Stimulated activated CD4-positive, alpha-beta T cell treated with anti-CD3 and anti-CD28 coated beads, Interleukin-4, amount 100 ng/mL, for 4 hours (primary cell): ENCODE measurements at places on chromosomes 1 and 21.
A peak's percentile ranks its signal among the peaks of the same experiment; 100 is the strongest.

GRCh38 chr1:78094639-78095038, 48.9 kb downstream of the GIPC2 start:
- DNase-seq, result no peak

DNA sequence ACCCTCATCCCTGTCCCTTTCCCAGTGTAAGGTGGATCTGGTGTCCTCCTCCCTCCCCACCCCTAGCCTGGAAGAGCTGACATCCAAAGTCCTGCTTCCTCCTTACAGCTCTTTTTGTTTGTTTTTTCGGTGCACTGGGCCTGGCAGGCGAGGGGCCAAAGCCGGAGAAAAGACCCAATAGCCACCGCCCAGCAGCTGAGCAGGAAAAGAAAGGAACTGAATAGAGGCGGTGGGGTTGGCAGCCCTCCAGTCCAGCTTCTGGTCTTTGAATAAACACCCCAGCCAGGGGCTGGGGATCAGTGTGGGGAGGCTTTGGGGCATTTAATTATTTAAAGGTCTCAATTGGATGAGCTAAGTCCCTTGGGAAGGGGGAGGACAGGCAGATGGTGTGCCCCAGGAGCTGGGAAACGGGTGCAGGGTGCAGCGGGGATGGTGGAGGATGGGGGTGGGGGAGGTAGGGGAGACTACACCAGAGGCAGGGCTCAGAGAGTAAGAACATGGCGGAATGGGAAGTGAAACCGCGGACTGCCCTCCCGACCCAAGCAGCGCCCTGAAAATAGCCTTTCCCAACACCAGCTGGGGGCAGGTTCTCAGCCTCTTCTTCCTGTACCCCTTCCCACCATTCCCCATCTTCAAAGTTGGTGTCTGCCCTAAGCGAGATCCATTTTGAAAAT, 20.2 kb downstream of the BTG2 start:
- no peak for DNase-seq

DNA sequence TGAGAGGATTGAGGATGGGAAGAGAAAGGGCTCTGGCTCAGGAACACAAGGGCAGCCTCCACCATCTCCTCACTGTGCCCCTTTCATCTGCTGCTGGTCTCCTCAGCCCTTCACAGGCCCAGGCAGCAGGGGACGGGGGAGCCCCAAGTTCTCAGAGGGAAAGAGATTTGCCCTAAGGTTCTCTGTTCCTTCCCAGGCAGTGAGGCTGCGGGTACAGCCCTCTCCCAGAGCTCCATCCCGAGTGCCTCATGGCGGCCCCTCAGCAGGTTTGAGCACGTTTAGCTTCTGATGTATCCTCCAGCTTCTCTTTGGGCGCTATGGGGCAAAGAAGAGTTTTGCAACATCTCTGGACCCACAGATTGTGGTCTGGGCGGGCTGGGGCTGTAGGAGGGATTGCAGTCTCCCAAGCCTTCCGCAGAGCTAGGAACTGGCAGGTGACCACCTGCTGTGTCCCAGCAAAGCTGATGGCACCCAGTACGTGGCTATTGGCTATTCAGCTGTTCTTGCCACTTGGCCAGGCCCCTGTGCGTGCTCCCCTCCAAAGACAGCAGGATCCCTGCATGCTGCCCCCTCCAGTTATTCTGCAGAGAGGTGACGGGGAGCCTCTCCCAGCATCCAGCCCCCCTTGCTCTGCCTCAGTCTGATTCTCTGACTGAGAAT, 10.1 kb downstream of the DISP3 start:
- DNase-seq, result no peak

DNA sequence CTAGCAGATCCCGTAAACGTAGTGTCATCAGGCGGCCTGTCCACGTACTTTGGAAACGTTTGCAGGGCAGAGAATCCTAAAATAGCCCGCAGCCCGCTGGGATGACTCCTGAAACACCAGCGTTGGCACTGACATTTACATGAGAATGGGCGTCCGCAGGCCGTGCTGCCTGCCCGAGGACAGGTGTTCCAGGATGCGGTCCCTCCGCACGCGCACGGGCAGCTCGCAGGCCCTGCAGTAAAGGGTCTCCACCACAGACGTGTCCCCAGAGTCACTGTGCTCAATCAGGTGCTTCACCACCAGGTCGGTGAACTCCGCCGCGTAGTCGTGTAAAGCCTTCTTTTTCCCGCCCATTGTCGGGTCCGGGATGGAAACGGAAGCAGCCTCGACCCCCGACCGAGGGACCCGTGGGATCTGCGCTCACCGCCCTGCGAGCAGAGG, 5.8 kb upstream of the CCDC27 start:
- DNase-seq, result no peak

GRCh38 chr1:62800281-62800680, 16.3 kb downstream of the ATG4C start:
- DNase-seq, result no peak

DNA sequence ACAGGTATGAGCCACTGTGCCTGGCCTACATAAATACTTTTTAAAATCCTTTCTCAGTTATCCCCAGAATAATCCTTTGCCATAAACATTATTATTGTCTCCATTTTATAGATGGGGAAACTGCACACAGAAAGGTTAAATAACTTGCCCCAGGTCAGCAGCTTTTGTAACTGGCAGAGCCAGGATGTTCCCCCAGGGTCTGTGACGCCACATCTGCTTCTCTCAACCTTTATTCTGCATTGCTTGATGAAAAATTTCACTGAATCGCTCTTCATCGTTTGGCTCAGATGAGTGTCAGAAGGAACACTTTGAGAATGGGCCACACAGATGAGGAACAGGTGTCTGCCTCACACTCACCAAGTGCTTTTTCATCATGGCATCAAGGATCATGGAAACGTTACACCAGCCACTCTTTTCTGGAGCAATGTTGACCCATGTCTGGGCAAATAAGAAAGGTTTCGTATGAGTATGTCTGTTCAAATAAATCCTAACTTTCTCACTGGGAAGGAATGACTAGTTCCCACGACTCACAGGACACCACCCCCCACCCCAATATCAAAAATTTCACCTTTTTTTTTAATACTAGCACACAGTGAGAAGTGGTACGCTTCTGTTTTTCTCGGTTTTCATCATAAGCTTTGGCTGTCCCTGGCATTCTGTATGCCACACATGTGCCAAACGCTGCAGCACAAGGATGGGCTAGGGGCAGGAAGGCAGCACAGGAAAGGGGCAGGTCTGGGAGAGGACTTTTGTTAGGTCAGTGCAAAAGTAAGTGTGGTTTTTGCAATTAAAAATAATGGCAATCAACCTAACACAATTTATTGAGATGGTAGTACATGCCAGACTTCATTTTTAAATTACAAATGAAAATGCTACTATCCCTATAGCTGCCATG, 9.0 kb upstream of the PTGFRN start:
- no peak for DNase-seq

DNA sequence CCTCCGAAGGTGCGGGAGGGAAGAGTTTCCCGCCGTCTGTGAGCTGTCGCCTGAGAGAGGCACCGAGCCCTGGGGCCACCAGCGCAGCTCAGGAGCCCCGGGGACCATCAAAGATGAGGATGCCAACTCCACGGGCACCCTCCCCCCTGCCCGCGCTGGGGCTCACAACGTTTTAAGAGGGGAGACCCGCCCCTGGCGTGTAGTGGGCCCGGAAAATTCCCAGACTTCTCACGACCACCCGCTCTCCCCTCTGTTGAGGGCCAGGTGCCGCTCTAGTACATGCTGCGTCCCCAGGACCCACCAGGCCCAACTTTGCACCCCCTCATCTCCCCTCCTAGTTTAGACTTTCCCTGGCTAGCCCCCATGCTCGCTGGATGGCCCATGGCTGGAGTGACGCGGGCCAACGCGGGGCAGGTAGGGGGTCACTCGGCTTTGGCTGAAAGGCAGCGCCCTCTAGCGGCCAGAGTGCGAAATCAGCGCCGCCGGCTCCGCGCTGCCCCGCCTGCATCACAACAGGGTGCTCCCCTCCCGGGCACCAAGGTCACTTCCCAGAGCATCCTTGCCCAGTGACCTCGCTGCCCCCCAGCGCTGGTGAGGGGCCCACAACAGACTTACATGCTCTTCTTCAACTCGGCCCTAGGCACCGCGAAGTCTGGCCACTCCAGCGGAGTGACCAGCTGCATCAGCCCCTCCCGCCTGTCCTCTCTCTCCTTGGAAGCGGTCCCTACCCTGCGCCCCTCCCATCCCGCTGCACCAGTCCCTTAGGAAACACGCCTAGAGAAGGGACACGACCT, 1.8 kb downstream of the CD160 start:
- DNase-seq, result peak; percentile 46

- no peak for DNase-seq
Observed at GRCh38 chr1:36463463-36463802, 751 bp downstream of the MRPS15 start.

DNA sequence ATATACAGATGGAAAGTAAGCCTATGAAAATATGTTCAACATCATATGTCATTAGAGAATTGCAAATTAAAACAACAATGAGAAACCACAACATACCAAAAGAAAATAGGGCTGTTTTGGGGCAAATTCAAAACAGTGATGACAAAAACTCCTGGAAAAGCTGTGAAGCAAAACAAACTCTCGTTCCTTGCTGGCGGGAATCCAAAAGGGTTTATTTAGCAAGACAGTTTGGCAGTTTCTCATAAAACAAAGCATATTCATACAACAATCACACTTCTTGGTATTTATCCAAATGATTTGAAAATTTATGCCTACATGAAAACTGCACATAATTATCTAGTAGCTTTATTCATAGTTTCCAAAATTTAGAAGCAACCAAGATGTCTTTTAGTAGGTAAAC, 44.4 kb downstream of the COL11A1 start:
- no peak for DNase-seq

DNA sequence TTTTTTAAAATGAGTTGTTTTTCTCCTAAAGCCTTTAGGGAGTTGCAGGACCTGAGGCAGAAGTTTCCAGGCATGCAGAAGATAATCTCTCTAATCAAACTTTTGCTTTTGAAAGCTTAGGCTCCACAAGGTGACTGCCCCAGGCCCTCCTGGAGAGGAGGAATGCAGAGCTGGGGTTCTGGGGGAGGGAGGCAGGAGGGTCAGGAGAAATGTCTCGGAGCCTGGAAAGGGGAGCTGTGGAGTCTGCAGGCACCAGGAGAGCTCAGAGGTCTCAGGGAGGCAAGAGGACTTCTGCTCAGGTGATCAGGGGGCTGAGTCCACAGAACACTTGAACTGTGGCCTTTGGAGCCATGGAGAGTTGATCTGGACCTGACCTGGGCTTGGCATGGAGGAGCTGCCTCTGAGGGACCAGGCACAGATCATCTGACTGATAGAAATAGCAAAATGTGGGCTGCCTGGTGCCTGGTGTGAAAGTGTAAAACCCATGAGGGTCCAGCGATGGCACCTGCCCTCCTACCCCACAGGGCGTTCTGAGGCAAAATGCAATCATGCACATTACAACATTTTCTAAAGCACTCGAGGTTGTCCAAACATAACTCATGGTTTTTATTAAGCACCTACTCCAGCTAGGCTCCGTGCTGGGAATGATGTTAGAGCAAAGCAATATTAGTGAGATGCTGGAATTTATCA, 10.0 kb upstream of the ABCG1 start:
- DNase-seq, result no peak

DNA sequence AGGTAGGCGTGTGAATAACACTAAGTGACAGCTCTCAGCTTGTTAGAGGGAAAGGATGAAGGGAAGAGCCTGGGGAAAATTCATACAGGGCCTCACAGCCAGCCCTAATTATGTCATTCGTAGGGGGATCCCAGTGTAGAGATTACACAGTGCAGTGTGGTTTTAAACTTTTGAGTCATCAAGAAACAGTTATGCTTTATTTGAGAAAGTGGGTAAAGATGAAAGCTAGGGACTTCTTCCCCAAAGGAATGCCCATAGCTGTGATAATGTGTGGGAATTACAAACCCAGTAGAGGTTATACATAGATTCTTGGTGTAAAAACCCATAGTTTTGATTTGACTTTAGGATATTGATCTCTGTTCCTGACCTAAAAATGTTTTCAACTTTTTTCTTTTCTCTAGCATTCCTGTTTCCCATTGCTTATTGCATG, 1.9 kb downstream of the TTF2 start:
- peak; percentile 39 for DNase-seq

DNA sequence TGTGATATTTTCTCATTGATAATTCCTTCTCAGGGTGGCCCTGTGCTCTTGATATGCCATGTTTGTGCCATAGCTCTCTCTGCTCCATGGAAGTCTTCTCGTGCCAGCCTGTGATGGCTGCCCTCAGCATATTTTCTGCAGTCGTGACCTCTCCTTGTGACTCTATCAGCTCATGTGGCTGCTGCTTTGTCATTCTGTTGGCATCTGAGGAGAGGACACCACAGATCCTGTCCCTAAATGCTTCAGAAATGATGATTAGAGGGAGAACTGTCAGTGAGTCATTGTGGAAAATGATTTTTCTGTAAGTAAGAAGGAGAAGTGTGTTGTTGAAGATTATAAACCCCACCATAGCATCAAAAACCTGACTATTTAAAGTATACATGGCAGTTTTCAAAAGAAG, 286.0 kb downstream of the ADGRL2 start:
- DNase-seq, result no peak

- DNase-seq, result no peak
Observed at GRCh38 chr1:174077749-174078490, 55.8 kb upstream of the RC3H1 start.

GRCh38 chr1:39992234-39992633, 37.3 kb downstream of the MFSD2A start:
- no peak for DNase-seq

DNA sequence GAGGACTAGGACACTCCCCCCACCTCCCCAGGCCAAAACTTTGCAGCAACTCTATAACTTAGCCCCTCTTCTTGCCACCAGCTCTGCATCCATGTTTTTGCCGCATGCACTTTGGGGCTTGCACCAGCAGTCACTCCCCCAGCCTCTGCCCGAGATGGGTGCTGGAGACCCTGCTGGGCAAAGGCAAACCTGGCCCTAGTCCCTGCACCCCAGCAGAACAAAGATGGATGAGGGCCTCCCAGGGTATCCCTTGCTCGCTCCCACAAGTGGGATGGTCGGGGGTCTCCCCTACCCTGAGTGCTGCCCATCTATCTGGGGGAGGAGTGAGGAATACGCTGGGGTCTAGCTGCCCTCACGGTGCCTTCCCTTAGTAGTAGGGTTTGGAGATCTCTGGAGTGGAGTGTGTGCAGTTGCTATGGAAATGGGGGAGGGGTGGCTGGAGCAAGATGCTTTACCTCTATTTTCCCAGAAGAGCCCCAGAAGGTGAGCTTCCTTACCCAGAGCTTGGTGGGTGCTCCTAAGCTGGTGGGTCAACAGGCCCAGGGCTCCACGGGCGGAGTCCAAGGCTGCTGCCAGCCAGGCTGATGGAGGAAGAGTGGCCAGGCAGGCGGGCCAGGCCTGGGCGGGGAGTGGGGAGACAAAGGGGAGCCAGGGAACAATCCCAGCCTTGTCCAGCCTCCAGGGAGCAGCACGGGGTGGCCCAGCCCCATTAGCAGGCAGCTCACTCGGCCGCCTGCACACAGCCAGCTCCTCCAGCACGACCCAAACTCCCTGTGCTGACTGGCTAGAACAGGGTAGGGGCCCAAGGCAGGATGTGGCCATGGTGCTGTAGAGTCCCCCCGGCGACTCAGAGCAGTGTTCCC, at the start of gene PAQR6:
Gene PAQR6 (minus strand): TSS at position 597 of the 863 bp plus-strand sequence. CDS start 1,325 bp downstream, outside the sequence.
- DNase-seq, result no peak

- DNase-seq, result no peak
Observed at GRCh38 chr1:218048828-218049420, 236.2 kb upstream of the RRP15 start.
